ENCODE measurements at places on chromosomes 2 and 18. TPM values are rescaled to one million over a fixed set of nuclear protein-coding genes. Genes with fewer than 3 reads are reported as not detected.

DNA sequence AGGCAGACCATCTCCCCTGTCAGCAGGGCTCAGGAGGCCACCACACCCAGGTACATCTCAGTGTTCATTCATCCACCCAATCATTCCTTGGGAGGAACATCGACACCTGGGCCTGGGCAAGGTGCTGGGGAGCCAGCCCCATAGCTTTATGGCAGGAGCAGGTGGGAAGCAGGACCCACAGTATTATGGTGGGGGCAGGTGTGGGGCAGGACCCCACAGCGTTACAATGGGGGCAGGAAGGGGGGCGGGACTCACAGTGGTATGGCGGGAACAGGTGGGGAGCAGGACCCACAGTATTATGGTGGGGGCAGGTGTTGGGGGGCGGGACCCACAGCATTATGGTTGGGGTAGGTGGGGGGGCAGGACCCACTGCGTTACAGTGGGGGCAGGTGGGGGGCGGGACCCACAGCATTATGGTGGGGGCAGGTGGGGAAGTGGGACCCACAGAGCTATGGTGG, 128.9 kb upstream of the HS6ST1 start:
- H3K27me3 ChIP-seq: no peaks in the 10 kb centered on the region
- H3K27ac ChIP-seq: no peak overlapping the region
- H3K4me1 ChIP-seq: peaks cover 6% of the 10 kb centered on the region

DNA sequence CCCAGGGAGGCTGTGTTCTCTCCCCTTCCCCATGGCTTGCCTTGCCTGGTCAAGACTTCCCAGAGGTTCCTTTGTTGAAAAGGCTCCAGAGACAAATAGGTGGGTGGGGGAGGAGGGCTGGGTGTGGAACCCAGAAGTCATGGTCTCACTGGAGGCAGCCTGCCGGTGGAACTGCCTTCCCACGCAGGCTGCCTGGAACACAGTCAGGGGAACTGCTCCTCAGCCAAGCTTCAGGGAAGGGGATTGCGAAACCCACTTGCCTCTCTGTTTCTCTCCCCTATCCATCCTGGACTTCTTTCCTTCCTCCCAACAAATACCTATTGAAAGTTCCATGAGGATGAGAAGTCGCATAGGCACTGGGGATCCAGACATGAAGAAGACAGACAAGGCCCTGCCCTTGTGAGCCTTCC, 31.6 kb downstream of the MARCO start:
- no peak overlapping the region for H3K4me3 ChIP-seq
- H3K36me3 ChIP-seq: no peaks in the 10 kb centered on the region
- no peak for DNase-seq
- H3K4me1 ChIP-seq: peaks cover 3% of the 10 kb centered on the region

DYSF gene
- total RNA-seq: 68.6 TPM

DNA sequence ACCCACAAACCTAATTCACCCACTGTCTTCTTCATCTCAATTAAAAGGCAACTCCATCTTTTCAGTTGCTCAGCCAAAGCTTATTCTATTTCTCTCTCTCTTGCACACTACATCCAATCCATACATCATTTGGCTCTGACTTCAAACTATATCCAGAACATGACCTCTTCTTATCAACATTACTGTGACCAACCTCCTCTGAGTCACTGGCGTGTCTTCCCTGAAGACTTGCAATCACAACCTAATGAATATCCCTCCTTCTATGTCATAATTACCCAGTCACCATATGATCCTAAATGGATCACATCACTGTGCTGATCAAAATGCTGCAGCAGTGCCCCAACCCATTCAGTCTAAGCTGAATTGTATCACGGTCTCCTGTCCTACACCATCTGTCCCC, 22.6 kb upstream of the SULT1C3 start:
- no peak for DNase-seq
- no peak overlapping the region for H3K4me3 ChIP-seq
- no peaks in the 10 kb centered on the region for H3K27me3 ChIP-seq
- no peak overlapping the region for H3K27ac ChIP-seq

GRCh38 chr18:76589316-76589715, 94.3 kb upstream of the ZNF516 start:
- H3K27ac ChIP-seq: no peak overlapping the region
- no peaks in the 10 kb centered on the region for H3K36me3 ChIP-seq
- H3K4me1 ChIP-seq: no peaks in the 10 kb centered on the region
- H3K4me3 ChIP-seq: peak overlapping the region; percentile 50
- no peak for DNase-seq

- no peak for DNase-seq
- H3K4me1 ChIP-seq: no peaks in the 10 kb centered on the region
- no peaks in the 10 kb centered on the region for H3K27me3 ChIP-seq
- H3K4me3 ChIP-seq: no peak overlapping the region
- H3K27ac ChIP-seq: no peak overlapping the region
- H3K36me3 ChIP-seq: no peaks in the 10 kb centered on the region
Observed at GRCh38 chr18:34467058-34467457, 242.3 kb upstream of the NOL4 start.

NEB gene
- total RNA-seq: 3.0 TPM

- peaks cover 23% of the 10 kb centered on the region for H3K4me1 ChIP-seq
- H3K27ac ChIP-seq: no peak overlapping the region
- DNase-seq: no peak
- no peak overlapping the region for H3K4me3 ChIP-seq
Observed at GRCh38 chr2:72138011-72138881, 9.4 kb downstream of the CYP26B1 start.

Measured in heart left ventricle (tissue), 16 donors.